CD4-positive, alpha-beta T cell treated with Interleukin-21 for 1 hour (primary cell): ENCODE measurements at places on chromosomes 12 and 14.

DNA sequence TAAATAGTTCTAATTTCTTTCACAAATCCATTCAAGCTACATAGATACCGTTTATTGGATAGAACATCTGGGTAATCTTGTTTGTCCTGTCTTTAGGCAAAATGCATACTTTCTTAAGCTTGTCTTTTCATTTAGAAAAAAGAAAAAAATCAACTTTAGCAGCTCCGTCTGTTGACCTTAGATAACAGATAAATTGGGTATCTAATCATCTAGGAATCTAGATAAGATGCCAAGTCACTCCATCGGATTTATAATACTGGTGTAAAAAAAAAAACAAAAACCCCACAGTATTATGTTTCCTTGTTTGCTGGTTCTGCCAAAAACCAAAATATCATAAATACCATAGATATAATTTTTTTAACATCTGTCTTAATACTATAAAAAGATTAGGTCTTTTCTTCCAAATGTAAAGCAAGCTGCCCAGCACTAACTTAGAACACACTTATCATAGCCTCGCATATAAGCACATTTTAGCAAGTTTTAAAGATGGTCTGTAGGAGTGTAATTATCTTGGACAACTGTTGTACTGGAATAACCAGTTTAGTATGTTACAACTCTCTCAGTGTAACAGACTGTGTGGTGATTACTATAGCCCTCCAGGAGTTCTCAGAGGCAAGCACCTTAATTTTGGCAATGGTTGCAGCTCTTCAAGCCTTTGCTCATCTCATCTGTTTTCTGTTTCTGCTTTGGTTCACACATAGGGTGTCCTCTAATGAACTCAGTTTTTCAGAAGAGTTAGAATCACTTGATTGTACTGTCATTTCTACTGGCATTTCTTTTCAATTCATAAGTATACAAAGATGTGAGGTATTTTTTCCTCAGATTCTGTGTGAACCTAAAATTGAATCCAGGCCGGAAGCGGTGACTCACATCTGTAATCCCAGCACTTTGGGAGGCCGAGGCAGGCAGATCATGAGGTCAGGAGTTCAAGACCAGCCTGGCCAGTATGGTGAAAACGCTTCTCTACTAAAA, 83.1 kb downstream of the ANO6 start:
- no peak for DNase-seq

GRCh38 chr12:53496752-53497032, 2.6 kb downstream of the MAP3K12 start:
- DNase-seq = no peak

DNA sequence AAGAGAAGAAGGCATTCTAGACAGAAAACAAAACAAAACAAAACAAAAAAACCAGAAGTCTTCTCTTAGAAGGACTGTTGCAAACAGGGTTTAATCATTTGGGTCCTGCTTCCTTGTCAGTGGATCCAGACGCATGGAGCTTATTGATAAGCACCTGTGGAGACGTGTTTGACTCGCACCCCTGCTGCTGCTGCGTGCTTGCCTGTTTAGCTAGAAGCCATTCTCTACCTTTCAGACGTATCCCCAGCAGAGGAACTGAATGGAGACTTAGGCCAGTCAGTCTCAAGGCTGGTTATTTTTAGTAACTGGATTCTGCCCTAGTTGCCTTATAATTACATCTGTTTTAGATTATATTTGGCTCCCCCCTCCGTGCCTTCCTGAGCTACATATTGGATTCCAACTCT, 186.1 kb upstream of the EEA1 start:
- DNase-seq = no peak

GRCh38 chr14:43471595-43471994, 1035.5 kb downstream of the FSCB start:
- no peak for DNase-seq

DNA sequence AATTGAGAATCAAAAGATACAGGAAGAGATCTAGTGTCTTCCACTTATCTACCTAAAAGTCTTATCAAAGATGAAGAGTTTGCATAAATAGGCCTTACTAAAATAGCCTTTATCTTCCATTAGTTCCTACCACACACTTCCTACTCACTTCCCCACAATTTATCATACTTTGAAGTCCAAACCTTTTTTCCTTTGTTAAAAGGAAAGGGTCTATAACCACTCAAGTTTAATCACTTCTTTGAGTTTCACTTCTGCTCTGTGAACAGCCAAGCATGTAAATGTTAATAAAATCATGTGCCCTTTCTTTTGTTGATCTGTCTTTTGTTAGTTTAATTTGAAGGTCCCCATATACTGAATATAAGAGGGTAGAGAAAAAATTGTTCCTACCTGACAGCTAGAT, 114.5 kb downstream of the PHLDA1 start:
- DNase-seq = no peak

DNA sequence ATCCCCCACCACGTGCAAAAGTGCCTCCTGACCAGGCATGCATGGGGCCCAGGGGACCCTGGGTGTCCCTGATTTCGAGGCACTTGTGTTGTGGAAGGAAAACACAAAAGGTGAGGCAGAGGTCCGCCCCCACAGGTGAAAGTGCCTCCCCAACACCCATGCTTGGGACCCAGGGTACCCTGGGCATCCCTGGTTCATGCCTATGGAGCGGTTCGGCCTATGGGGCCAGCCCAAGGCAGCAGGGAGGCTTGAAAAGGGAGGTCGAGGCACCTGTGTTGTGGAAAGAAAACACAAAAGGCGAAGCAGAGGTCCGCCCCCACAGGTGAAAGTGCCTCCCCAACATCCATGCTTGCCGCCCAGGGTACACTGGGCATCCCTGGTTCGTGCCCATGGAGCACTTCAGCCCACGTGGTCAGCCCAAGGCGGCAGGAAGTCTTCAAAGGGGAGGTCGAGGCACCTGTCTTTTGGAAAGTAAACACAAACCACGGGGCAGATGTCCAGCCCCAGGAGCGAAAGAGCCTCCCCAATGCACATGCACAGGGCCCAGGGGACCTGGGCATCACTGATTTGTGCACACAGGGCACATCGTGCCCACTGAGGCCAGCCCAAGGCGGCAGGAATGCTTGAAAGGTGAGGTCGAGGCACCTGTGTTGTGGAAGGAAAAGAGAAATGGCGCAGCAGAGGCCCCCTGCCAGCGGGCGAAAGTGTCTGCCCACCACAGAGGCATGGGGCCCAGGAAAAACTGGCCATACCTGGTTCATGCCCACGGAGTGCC, 375.5 kb downstream of the ALG10 start:
- no peak for DNase-seq

GRCh38 chr14:21236948-21237797, 32.1 kb downstream of the HNRNPC start:
- DNase-seq = no peak
